ENCODE measurements at places on chromosomes 7 and 10. TPM values are rescaled to one million over a fixed set of nuclear protein-coding genes. Genes with fewer than 3 reads are reported as not detected.

- DNase-seq, result no peak
These were observed 218.6 kb upstream of the TAC1 start for GRCh38 chr7:97513326-97513725.

DNA sequence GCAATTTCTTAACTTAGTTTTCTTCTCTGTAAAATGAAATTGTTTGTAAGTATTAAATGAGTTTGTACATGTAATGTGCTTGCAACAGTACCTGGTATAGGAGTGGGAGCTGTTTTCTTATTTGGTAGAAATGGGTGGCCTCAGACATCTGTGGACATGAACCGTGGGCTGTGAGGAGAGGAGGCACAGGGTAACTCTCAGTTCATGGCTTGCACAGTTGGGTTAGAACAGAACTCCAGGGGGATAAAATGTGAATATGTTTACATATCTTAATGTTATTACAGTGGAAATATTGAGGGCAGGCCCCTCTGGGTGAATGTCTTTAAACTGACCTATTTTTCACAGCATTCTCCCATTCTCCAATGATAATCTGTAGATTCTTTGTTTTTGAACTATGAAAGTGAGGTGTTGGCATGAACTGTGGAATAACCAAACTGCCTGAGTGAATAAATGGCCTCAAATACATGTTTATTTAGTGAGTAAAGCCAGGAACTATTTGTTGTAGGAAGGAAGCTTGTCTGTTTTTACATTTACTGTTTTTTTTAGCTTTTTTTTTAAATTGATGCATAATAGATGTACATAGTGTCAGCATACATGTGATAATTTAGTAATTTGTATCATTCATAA is 2.6 kb downstream of the ABCA13 start:
- DNase-seq, result no peak

CHCHD2 gene
- total RNA-seq, result 682 TPM

GRCh38 chr10:107666214-107666613 is 501.7 kb upstream of the SORCS1 start:
- no peak for DNase-seq

- peak; percentile 72 for DNase-seq
These were observed 745.1 kb upstream of the LRRTM3 start for GRCh38 chr10:66180581-66181318.

HOXA1 gene
- 5.5 TPM for total RNA-seq

DDX56 gene
- 118 TPM for total RNA-seq

DNA sequence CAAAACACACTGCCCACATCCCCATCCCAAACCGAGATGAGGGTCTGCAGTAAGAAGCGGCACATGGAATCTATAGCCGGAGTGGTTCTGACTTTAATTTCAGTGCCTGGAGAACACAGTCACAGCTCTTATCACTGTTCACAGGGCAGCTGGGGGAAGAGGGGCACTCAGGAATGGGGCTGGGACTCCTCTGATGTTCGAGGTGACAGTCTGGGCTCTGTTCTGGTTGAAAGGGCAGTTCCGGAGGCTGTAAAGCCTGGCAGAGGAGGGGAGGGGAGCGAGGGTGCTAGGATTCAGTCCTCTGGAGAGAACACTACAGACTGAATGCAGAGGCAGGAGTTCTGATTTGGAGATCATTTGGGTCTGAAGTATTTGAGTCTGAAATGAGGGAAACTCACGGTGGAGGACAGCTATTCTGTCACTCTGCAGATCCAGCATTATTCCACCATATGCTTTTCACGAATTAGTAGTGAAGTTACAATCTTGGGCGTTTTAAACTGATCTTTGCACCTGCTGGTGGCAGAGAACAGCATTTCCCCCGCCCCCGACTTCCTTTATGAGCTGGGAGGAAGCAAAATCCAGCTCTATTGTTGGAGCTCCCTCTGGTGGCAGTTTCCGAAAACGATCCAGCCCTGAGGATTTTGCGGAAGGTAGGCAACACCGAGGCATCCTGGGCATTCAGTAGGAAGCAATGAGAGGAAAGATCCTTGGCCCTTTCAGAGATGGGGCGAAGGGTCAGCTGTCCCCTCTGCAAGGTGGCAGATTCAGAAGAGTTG is 22.7 kb upstream of the KCNK18 start:
- peak; percentile 81 for DNase-seq

EBF3 gene
- total RNA-seq, result 21.9 TPM

DNA sequence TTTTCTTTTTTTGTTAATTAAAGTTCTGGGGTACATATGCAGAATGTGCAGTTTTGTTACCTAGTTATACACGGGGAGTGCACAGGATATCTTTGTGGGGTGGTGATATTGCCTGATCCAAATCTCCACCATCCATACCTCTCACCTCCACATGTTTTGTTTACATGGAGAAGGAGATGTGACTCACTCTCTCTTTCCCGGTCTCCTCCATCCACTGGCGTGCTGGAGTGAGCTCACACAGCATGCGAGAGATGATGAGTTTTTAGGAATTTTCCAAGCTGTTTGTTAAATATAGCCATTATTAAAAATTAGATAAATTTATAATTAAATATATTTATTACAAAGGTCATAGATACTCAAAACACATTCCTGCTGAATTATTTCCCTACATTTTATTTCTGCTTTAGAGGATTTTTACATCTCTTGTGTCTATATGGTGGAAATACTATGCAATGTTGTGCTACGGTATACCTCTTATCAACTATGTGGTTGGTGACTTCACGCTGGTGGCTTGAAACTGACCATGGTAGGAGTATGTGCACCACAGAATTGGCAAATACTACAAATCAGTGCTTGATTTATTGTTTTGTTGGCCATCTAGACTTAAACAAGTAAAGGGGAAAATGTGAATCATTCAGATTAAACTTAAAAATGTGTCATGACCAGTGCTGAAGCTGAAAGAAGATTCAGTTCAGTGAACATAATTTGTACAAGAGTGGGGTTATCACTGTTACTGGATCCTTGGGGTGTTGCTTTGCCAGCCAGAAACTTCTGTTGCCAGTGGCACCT is 107.9 kb upstream of the FAM180A start:
- no peak for DNase-seq

DNA sequence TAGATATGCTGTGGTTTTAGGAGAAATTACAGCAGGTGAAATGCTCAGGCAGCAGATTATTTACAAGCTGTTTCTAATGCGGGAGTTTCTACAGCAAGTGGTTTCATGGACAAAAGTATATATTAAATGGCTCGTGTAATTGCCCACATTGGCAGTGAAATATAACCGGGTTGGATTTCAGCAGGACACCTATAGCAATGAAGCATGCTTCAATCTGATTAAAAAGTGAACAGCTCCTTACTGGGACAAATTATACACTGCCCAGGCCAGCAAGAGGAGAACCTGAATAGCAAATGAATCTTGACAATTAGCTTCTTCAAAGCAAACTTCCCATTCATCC is 35.2 kb upstream of the LYZL1 start:
- peak; percentile 34 for DNase-seq

DNA sequence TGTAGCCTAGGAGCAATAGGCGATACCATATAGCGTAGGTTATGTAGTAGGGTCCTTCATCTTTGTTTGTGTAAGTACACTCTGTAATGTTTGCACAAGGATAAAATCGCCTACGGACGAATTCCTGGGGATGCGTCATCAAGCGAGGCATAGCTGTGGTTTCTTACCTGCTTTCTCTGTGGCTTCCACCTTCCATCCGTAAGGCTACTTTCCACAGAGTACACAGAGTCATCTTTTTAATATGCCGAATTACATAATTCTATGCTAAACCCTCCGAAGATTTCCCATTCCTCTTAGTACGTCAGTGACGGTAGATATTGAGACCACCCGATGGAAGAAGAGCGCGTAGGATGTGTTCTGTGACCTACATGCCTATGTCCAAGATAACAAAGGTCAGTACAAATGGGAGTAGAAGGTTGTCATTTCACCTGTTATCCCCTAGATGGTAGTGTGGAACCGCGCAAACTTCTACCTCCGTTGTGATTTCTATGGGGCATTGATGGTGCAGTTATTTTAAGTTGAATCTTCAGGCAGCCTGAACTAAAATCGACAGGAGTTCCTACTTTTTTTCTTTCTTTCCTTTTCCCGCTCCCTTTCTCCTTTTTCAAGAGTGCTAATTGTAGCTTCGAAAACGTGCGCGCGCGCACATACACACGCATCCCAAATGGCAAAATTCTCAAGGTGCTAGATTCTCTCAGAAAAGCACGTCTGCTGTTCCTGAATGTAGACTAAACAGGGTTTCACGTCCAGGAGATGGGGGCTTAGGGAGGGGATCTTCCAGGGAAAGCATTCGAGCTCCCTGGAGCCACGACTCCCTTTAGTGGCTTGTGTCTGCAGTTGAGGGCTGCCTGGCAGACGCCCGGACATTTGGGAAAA is 111.7 kb upstream of the MBL2 start:
- peak; percentile 71 for DNase-seq

GRCh38 chr7:157282141-157282801 is 54.5 kb upstream of the DNAJB6 start:
- no peak for DNase-seq

HECW1 gene
- not detected for total RNA-seq

DNA sequence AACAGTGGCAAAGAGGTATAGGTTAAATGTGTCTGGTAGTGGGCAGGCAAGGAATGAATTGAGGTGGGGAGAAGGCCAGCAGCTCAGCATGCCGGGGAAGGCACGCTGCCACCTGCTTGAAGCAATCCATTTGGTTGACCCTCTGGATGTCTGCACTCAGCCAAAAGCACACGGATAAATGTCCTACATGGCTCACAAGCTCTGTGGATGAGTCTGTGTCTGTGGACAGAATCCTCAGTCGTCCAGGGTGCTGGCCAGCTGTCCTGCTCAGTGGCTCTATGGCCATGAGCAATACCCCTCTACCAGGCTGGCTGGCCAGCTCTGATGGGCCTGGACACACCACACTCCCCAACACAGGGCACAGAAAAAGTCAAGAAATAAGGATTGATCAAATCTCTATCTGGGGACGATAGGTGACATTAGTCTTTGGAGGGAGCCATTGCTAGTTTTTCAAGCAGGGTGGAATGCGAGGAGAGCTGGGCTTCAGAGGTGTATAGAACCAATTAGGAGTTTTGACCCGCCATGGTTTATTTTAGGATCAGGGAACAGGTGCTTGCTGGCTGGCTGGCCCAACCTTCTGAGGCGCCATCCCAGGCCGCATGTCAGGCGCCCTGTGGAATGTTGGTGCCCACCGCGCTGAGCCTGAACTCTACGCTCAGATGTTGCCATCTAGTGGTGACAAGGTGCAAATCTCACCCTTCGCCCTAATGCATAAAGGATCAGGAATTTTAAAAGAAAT is 493.4 kb downstream of the TNS3 start:
- peak; percentile 97 for DNase-seq

All from myocyte (in vitro differentiated cells).